Effector memory CD4-positive, alpha-beta T cell (primary cell): ENCODE measurements at places on chromosomes 16 and 17.

GRCh38 chr17:49148171-49148570 is 15.6 kb downstream of the B4GALNT2 start:
- DNase-seq = no peak

- no peak for DNase-seq
Observed at GRCh38 chr16:71609066-71609465, 16.9 kb upstream of the MARVELD3 start.

DNA sequence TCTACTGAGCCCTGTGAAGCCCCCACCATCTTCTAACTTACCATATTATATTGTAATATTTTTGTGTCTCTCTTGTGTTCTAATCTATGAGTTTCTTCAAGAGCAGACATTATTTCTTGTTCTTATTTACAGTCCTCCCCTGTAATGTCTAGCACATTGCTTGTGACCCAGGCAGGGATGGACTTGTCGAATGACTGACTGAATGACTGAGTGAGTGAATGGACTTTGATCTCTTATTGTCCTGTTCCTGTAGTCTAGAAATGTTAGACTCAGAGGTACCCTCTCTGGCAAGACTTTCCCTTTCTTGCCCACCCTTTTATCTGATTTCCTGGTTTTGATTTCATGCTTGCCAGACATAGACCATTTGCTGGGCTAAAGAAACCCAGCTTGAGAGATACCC is 35.0 kb upstream of the MED13 start:
- DNase-seq = no peak

DNA sequence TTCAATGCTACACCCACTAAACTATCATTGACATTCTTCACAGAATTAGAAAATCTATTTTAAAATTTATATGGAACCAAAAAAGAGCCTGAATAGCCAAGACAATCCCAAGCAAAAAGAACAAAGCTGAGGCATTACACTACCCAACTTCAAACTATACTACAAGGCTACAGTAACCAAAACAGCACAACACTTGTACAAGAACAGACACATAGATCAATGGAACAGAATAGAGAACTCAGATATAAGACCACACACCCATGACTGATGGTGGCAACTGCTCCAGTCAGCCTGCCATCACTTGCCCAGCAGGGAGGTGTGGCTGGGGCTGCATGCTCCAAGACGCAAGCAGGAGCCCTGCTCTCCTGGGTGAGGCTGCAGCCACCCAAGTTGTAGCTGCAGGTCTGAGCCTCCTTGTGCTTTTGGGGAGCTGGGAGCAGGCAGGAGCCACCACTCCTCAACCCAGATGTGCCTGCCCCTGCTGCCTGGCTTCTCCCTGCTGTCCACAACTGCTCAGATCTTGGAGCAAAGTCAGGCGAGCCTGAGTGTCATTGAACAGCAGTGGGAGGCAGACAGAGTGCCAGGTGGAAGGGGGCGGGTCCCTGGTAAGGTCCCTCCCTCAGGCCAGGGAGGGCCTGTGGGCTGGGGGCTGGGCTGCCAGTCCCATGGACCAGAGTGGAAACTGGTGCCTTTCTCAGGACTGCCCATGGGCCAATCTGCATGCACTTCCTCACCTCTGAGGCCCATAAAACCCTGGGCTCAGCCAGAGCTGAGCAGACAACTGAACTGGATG is 24.7 kb downstream of the SSH2 start:
- no peak for DNase-seq

DNA sequence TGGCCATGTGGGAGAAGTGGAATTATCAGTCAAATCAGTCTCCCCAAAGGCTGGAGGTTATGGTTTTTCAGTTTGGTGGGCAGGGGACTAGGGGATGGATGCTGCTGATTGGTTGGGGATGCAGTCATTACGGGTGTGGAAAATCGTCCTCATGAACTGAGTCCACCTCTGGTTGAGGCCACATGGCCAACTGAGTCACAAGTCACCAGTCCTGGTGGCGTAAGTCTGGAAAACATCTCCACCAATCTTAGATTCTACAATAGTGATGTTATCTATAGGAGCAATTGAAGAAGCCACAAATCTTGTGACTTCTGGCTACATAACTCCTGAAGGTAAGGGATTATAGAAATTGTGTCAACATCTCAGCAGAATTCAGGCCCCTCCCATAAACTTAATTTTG is 5.2 kb upstream of the RNF135 start:
- DNase-seq = no peak

DNA sequence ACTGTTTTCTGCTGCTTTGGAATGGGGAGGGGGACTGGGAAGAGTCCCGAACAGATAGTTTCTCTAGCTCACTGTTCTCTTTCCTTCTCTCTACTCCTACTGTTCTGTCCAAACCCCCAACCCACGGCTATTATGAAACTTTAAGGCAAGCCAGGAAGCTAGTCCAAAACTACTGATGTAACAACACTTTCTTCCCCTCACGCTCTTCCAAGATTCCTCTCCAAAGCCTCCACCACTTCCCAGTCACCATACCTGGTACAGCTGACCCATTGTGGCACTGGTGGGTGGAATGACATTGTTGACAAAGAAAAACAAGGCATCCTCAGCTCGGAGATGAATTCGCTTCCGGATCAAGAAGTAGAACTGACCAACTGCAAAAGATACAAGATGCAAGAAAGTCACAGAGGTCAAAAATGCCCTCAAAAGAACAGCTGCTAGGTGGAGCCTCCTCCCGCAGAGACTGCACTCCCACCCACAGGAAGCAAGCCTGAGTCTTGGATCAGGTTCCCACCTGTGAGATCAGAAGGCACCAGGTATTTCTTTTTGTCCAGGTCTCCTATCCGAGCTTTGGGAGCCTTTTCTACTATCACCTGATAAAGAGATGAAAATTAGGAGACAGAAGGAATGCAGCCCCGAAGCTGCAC is 1.0 kb downstream of the GABARAP start:
- no peak for DNase-seq

DNA sequence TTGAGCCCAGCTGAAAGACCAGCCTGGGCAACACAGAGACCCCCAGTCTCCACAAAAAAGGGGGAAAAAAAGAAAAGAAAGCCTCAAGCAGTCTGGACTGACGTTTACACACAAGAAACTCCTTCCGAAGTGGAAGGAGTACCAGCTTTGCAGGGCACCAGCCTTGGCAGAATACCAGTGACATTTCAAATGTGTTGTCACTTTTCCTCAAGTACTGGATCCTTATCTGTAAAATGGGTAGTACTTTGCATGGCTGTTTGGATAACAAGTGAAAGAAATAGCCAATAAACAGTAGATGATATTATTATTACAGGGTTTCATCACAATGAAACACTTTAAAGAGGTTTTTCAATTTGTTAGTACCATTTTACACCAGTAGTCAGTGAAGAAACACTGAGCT is 14.2 kb downstream of the YWHAE start:
- DNase-seq = no peak

GRCh38 chr17:54196751-54197150 is 374.0 kb downstream of the KIF2B start:
- no peak for DNase-seq
